ENCODE measurements at places on chromosomes 3 and 15.
A peak's percentile ranks its signal among the peaks of the same experiment; 100 is the strongest.

DNA sequence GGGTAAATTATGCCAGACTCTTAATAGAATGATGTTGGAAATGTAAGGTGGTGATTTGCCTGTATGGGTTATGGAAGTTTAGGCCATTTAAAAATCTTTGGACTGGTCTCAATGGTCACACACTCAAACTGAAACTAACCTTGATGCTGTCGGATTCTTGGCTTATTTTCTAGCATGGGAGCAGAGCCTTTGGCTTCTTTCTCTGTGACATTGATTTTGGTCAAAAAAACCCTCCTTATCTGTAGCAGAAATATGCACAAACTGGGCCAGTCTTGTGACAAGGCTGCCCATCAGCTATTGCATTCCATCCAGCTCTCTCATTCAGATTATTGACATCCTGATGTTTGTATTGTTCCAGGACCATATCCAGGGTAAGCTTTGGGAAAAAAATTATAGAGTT, 35.9 kb downstream of the ARPP21 start:
- no peak for DNase-seq

GRCh38 chr3:72352176-72352575, 496.1 kb downstream of the SHQ1 start:
- no peak for DNase-seq

GRCh38 chr15:67843571-67844387, 3.9 kb upstream of the RNU6-1 start:
- DNase-seq = no peak

GRCh38 chr15:82140886-82141285, 95.1 kb upstream of the MEX3B start:
- DNase-seq = no peak

DNA sequence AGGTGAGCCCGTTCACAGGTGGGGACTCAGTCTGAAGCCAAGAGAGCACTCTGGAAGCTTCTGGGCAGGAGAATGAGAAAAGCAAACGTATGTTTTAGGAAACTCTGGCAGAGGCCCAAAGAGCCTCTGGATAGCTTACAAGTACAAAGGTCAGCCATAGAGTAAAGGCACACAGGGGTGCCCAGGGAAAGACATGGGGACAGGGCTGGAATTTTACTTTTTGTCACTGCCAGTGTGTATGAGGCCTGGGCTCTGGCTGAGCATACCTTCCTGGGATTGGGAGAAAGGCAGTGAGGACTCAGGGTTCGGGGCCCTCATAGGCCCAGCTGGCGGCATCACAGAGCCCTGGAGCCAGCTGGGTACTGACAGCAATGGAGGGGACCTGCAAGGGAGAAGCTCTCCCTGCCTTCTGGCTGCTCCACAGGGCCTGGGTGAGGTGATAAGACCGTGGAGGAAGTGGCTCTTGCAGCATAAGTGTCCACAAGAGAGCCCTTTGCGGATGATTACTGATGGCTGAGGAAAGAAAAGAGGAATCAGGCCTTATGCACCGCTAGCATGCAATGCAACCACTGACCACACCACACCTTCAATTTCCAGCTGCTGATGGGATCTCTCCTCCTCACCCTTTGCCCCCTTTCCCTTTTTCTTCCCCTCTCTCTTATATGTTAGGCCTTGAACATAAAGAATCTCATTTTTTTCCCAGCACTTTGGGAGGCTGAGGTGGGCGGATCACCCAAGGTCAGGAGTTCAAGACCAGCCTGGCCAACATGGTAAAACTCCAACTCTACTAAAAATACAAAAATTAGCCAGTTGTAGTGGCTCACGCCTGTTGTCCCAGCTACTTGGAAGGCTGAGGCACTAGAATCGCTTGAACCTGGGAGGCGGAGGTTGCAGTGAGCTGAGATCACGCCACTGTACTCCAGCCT, 25.1 kb upstream of the BCL2L10 start:
- peak; percentile 71 for DNase-seq

GRCh38 chr3:16378920-16379319, 113.9 kb downstream of the OXNAD1 start:
- no peak for DNase-seq

DNA sequence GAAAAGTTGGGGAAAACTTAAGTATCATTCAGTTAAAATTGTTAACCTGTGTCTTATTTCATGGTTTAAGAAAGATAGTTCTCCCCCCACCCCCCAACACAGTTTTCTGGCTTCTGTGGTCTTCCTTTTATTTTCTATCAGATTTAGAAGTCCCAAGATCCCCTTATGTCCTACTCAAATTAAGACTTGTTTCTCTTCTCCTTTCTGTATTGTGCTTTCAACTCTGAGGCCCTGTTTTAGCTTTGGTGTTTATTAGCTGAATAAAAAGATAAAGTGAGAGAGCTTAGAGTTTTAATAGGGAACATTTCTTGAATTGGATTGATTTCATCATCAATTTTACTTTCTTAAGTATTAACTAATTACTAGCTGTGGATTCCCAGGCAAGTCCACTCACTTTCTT, 62.6 kb downstream of the AKAP13 start:
- DNase-seq = no peak

DNA sequence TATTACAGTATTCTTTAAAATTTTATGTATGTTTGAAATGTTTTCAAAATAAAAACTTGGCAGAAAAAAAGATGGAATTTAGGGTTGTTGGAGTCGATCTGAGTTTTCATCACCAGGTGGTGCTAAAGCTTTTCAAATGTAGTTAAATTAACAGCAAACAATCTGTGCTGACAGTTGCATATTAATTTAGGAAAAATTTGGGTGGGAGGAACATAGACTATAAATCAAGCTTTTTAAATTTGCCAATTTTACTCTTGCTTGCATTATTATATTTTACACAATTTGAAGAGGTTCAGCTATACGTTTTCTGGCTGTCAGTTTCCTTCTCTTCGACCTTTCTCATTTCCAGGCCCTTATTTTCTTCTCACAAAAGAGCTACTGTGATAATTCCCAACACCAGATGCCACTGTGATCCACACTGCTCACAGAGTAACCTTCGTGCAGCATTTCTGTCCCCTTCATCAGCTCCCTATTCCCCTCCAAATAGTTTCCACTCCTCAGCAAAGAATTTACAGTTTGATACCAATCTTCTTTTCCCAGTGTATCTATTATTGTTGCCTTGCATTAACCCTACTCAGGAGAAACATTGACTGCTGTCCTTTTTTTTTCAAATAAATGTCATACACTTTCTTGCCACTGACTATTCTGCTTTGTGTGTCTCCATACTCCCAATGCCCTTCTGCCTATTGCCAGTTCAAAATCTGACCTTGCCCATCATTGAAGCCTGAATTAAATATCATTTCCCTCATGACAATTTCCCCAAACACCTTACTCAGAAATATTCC, 53.4 kb upstream of the EIF5A2 start:
- DNase-seq = no peak

GRCh38 chr15:99729920-99730319, 3.3 kb downstream of the LYSMD4 start:
- DNase-seq = no peak

GRCh38 chr3:37639922-37640321, 221.8 kb upstream of the CTDSPL start:
- DNase-seq = no peak

- DNase-seq = no peak
Measured at GRCh38 chr15:59696332-59696731, 7.2 kb upstream of the BNIP2 start.

DNA sequence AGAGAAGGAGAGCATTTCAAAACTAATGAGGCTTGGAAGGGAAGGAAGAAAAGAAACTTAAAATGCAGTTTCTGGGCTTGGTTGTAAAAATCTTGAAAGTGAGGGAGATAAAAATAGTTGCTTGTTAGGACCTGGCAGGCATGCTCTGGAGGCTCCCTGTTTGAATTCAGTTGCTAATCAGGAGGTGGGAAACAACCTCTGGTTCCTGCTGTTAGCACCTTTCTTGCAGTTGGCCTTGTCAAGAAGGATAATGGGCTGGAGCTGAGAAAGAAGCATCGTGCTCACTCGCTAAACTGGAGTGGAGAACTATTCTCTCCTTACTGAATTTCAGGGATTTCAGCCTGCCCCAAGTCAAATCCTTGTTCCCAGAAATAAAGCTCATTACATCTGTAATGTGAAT, 23.4 kb downstream of the SNAPC5 start:
- DNase-seq = no peak

DNA sequence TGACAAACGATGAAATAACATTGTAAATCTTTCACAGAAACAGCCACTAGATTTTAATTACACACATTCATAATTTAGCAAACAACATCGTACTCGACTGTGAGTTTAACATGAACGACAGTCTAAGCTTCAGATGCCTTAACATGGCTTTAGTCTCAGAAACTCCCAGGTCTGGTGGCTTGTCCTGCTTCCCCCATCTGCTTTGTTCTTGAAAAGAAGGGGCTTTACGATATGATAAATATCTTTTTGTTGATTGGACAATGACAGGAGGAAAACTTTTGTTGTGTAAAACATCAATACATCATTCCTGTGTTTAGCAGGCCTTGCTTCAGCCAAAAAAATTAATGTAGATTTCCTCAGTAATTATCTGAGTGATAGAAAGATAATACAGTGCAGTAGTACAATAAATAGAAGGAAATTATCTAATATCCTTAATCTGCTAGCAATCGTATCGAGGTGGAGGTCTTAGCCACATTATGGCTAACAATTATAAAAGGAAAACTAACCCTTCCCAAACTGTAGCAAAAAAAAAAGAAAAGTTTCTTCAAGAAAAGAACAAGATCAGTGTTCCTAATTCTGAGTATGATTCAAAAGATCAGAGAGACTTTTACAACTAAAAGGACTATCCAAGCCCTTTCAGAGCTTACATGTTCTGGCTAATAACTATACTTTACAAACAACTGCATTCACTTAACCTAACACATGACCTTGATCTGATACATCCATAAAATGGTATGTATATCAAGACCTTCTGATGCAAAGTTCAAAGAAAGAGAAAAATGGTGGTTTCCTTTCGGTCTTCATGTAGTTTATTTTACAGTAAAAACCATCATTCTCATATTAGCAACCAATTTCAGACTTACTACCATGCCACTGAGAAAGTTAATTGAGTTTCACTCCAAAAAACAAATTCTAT, 535.7 kb downstream of the FOXP1 start:
- no peak for DNase-seq

DNA sequence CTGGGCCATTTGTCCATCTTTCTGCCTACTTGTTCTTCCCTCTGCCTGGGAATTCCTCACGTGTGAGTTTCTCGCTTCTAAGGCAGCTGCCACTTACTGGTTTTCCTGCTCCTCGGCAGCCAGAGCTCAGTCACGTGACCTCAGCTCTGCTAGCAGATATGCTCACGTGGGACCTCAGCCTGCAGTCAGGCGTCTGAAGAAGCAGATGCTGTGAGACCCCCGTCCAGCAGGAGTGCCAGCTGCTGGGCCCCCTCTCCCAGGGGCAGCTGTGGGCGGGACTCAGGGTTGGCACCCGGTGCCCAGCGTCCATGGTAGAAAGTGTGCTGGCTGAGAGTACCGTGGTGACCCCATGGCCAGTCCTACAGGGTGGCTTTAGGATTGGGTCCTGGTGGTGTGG, 161.3 kb upstream of the TLE3 start:
- DNase-seq = no peak

- no peak for DNase-seq
Measured at GRCh38 chr3:140816372-140817195, 125.1 kb upstream of the SLC25A36 start.

DNA sequence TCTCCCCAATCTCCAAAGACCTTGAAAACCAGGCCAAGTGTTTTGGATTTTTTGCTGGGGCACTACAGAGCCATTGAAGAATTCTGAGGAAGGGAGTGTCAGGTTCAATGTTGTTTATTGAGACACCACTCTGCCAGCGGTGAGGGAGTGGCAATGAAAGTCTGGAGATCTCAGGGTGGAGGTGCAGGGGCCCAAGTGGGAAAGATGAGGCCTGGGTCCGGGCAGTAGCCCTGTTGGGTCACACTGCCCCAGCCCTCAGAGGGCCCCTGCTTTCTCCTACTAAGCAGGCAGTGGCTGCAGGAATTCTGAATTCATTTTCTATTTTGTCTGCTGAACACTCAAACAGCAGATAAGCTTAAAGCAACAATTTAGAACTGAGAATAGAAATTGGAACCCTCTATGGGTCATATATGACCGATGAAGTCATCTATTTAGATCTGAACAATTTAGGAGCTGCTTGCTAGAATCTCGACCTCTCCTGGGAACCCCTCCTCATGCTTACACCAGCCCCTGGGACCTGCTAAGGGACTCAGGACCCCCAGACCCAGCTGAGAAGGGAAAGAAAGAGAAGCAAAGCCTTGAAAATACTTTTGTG, 17.9 kb downstream of the HRH1 start:
- no peak for DNase-seq

DNA sequence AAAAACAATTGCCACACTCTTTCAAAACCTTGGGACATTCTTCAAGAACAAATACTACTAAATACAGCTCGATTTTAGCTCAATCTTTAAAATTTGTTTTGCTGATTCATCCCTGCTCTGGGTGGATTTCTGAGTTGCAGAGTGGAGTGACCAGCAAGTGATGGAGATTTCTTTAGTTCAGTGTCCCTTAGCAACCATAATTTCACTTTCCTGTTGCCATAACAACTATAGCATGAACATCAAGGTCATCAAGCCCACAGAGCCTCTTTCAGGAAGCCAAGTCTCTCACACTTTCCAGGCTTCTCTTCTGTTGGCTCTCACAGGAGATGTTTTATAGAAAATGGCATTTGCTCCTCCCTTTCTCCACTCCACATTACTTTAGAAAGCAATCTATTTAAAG, 597.2 kb upstream of the ADAMTS9 start:
- no peak for DNase-seq

GRCh38 chr15:86213420-86213819, 133.7 kb downstream of the AGBL1 start:
- no peak for DNase-seq

GRCh38 chr3:139629033-139629432, 48.7 kb downstream of the NMNAT3 start:
- DNase-seq = no peak

GRCh38 chr3:31533169-31534064, 692 bp downstream of the STT3B start:
- DNase-seq = no peak

GRCh38 chr3:102576651-102577050, 141.8 kb downstream of the ZPLD1 start:
- no peak for DNase-seq

Measured in SIG-M5 (cell line).